ENCODE measurements at places on chromosomes 3 and 15. TPM values are rescaled to one million over a fixed set of nuclear protein-coding genes. Genes with fewer than 3 reads are reported as not detected.

- DNase-seq = no peak
These were observed 16.3 kb upstream of the ST3GAL6 start for GRCh38 chr3:98746882-98747281.

The ZPLD1 gene
- 0.43 TPM for total RNA-seq

The GRAMD1C gene
- 10.7 TPM for total RNA-seq

The MYO1E gene
- 53.9 TPM for total RNA-seq

The TMEM266 gene
- not detected for total RNA-seq
